ENCODE measurements at places on chromosomes 7 and 10. TPM values are rescaled to one million over a fixed set of nuclear protein-coding genes. Genes with fewer than 3 reads are reported as not detected.
A peak's percentile ranks its signal among the peaks of the same experiment; 100 is the strongest.

Gene ST8SIA6
- not detected for total RNA-seq

DNA sequence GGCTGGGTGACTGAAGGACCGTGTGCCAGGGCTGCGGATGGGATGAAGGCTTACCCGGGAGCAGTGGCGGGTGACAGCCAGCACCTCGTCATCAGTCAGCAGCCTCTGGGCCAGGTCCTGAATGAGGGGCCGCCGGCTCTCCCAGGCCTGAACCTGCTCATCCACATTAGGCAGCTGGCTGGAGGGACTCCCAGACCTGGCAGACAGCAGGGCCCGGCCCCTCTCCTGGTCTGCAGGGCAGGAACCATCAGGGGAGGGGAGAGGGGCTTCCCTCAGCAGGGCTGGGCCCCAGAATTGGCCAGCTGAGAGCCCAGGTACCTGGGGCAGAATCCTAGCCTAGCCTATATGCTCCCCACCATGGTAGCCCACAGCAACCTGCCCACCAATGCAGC is 15.4 kb downstream of the PDZD7 start:
- H3K4me3 ChIP-seq: no peak overlapping the region
- no peak for DNase-seq
- no peaks in the 10 kb centered on the region for H3K36me3 ChIP-seq
- no peak overlapping the region for H3K27ac ChIP-seq
- peaks cover 42% of the 10 kb centered on the region for H3K27me3 ChIP-seq
- H3K4me1 ChIP-seq: peaks cover 30% of the 10 kb centered on the region

DNA sequence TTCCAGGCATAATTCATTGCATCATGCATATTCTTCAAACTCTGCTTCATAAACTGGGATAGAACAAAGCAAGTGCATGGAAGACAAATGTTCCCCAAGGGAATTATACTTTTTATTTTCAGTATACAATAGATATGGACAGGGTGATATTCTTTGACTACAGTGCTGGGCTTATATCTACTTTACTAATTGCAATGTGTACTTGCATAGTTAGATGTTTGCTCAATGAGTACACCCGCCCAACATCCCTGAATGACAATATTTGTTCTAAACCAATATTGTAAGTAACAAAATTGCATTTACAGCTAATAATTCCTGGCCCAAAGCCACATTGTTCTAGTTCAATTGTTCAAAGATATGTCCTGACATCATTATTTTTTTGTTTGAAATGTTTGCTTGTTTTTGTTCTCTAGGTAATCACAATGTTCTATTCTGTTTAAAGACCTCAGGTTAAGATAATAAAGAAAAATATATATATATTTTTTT is 171.4 kb downstream of the PTN start:
- H3K27ac ChIP-seq: no peak overlapping the region
- DNase-seq: no peak
- no peaks in the 10 kb centered on the region for H3K4me1 ChIP-seq
- H3K4me3 ChIP-seq: no peak overlapping the region
- no peaks in the 10 kb centered on the region for H3K27me3 ChIP-seq

- peaks cover 32% of the 10 kb centered on the region for H3K27me3 ChIP-seq
- H3K4me1 ChIP-seq: peaks cover 4% of the 10 kb centered on the region
- H3K4me3 ChIP-seq: peak overlapping the region; percentile 86
- H3K36me3 ChIP-seq: no peaks in the 10 kb centered on the region
- H3K27ac ChIP-seq: no peak overlapping the region
Measured at GRCh38 chr10:48656914-48657305, 27.8 kb upstream of the WDFY4 start.

DNA sequence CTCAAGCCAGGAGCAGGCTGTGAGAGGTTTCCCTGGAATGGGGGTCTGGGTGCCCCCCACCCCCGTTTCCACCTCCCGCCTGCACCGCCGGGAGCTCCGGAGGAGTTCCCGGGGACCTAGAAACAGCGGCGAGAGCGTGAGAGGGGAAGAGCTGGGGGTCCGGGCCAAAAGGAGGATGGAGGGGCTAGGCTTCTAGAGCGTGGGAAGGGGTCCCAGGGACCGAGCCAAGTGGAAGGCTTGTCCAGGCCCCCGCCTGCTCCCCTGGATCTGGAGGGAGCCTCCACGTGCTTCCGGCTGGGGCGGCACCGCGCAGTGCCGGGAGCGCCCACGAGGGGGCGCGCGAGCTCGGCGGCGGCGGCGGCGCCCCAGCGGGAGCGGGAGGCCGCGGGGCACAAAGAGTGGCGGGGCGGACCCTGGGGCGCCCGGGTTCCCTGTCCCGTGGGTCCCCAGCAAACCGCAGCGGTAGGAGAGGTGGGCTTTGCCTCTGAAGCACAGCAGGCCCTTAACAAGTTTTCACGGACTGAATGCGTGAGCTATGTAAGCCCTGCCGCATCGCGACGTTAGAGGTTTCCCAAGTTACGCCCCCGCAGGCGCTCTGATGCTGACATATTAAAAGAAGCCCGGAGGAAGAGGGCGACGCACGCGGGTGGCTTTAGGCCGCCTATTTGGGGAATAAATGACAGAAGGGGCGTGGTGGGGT is 104.4 kb upstream of the LRRC4 start:
- peak overlapping the region; percentile 80 for H3K4me3 ChIP-seq
- peak overlapping the region; percentile 56 for H3K27ac ChIP-seq
- peaks cover 2% of the 10 kb centered on the region for H3K36me3 ChIP-seq
- DNase-seq: peak; percentile 91
- peaks cover 13% of the 10 kb centered on the region for H3K4me1 ChIP-seq
- H3K27me3 ChIP-seq: peaks cover 46% of the 10 kb centered on the region

Data from activated CD4-positive, alpha-beta T cell treated with anti-CD3 and anti-CD28 coated beads, Interleukin-2, amount 10 ng/mL, durations not matched to agents 24 days and 14 days (primary cell).